Mesenteric fat pad (tissue), 1 donor: ENCODE measurements at places on chromosomes 12 and 14.

DNA sequence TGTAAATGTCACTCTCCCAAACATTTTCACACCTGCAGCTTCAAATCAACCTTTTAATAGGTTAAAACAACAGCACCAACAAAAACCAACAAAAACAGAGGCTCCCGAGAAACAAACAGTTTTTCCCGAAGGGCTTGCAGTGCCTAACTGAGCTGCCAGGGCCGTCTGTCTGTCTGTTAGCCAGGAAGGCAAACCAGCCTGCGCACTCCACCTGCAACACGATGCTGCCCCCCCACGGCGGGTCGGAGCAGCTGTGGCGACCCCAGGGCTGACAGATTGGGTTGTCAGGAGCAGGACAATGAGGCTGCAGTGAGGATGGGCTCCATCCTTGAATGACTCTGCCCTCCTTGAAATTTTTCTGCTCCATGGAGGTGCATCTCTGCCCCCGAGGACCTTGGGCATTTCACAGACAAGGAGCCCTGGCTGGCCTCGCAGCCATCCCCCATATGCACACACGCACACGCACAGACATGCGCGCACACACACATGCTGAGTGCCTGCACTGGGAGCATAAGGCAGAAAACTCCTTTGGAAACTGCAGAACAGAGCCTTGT is 2.6 kb downstream of the RTL1 start:
- DNase-seq: no peak

DNA sequence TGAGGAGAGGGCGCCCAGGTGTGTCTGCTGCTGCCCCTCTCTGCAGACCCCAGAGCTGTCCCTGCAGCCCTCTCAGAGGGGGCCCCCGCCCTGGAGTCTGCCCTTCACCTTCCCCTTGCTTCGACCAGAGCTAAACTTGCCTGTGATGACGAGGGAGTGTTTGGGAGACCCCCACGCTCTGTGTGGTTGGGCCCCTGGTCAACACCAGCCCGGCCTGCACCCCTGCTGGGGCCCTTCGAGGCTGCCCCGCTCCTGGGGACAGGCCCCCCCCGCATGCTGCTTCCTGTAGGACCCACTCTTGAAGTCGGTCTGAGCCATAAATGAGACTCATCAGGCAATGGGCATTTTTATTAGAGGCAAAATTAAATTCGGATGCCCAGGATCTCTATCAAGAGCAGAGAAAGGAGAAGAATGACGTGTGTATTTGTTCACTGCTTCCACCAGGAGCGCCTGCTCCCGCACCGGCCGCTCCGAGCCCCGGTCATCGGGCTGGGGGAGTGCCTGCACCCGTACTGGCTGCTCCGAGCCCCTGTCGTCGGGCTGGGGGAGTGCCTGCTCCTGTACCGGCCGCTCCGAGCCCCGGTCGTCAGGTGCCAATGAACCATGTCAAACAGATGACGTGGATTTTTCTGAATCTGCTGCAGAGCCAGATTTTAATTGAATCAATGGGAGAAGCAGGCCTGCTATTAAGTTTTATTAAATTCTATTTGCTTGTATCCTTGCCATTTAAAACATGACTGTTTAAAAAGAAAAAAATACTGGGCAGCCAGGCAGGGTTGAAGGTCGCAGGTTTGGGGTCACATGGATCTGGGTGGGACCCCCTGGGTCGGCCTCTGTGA is 47.7 kb downstream of the NOC4L start:
- DNase-seq: no peak

DNA sequence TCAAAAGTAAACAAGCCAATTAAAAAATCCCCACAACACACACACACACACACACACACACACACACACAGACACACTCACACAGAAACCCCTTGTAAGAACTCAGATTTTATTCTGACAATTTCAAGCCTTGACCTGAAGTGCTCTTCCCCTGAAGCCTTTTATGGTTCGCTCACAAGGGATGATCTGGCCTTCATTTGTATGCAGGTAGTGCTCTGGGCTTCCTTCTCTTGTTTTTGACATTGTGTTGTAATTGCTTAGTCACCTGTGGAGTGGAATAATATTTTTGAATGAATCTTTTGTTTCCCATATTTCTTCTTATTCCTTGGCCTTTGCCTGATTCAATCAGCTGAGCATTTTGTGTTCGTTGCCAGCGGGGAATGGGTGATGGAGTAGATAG is 83.3 kb upstream of the CSRP2 start:
- DNase-seq: no peak

GRCh38 chr12:46547421-46548354 is 175.1 kb upstream of the SLC38A2 start:
- no peak for DNase-seq

DNA sequence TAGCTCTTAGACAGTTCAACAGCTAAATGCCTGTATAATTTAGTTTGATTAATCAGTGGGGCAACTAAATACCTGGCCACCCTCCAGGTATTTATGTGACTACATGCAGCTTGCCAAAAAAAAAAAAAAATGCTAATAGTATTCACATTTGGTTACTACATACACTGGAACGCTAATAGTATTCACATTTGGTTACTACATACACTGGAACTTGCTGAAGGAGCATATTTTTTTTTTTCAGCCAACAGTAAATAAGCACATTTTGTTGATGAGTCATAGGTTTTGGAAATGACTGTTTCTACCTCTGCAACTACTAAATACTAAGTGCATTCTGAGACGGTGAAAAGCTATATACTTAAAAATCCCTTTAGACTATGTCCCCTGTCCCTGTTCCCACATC is 1172.3 kb downstream of the LRFN5 start:
- no peak for DNase-seq
